ENCODE measurements at places on chromosomes 6 and 20. TPM values are rescaled to one million over a fixed set of nuclear protein-coding genes. Genes with fewer than 3 reads are reported as not detected.

GRCh38 chr20:35326021-35326739, 34.0 kb upstream of the FAM83C start:
- no peak for DNase-seq

DNA sequence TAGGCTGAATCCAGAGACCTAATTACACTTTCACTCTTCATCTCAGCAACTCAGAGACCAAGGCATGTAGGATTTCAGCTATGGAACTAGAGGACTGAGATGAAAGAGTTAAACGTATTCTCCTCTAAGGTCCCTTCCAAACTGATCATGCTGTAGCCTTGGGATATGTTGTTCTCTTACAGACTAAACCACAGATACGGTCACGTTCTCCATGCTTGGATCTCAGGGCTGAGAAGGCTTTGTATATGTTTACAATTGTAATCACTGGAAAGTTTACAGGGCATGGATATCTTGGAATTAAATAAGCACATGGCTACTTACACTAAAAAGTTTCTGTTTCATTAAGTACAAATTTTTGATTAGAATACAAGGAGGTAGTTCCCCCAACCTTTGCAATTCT, 50.1 kb downstream of the PKIB start:
- DNase-seq, result no peak

DNA sequence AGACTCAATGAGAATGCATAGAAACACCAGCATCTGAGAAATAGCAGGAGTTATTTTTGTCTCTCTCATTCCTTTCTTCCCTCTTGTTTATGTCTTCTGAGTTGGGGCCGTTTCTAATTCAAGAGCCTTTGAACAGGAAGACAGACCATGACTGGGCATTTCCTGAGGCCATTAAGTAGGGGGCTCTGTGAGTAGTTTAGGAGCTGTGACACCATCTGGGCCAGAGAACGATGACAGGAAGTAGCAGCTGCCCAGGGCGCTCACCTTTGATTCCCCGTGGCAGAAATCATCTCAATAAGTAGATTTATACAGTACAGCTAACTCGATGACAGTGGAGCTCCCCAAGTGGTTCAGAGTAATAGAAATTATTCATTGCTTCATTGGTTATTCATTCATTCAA, 298.4 kb upstream of the PLN start:
- DNase-seq, result no peak

DNA sequence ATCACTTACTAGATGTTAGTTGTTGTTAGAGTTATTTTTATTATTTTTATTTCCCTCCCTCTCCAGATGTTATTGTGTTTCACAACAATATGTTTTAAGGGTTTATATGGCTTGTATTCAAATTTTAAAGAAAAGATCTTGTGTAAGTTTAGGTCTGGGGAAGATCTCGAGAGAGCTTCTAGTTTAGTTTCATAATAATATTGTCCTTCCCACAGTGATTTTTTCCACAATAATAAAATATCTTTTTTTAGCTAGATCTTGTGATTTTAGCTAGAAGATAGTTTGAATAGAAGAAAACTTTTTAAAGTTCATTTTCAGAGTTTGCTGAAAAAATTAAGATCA, 55.0 kb downstream of the ADGRG6 start:
- DNase-seq, result no peak

- DNase-seq, result no peak
Observed at GRCh38 chr20:7716286-7716972, 223.8 kb downstream of the HAO1 start.

GRCh38 chr6:82772851-82773717, 292.6 kb downstream of the UBE3D start:
- DNase-seq, result no peak

GRCh38 chr6:75266716-75267291, 17.8 kb downstream of the TMEM30A start:
- no peak for DNase-seq

DNA sequence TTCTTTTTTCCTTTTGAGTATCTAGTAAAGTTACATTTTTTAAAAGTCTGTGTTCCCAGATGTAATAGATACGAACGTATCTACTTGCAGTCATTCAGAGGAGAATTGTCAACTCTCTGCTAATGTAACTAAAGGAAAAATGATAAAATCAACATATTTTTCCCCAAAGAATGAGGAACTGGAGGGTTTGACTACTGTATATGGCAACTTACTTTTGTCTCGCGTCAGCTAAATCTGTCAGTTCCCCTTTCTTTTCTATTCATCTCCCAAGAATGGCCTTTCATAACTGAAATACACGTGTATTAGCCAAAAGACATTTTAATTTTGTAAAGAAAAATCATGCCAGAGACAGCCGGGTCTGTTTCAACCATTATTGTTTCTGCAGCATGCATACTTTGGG, 5.4 kb downstream of the EYA2 start:
- no peak for DNase-seq

- DNase-seq, result no peak
Observed at GRCh38 chr6:49563006-49563886, 12.8 kb downstream of the C6orf141 start.

- no peak for DNase-seq
Observed at GRCh38 chr20:62051144-62051543, 14.5 kb downstream of the TAF4 start.

- DNase-seq, result no peak
Observed at GRCh38 chr20:59295531-59295930, 4.9 kb upstream of the EDN3 start.

DNA sequence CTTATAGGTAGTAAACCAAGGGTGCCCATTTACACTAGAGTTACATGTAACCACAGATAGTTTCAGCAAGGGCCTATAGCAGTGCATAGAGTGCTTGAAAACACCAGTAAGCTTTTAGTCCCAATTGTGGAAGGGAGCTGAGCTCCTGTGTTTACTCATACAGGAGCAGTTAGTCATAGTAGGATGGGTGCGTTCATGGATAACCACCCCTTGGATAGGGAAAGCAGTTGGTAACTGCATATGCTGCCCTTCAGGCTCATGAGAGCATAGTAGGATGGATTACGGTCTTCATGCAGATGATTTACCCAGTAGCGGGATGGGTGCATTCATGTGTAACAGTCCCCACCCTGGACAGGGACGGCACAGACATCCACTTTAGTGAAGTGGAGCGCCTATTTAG, 45.1 kb downstream of the OR2B6 start:
- no peak for DNase-seq

- no peak for DNase-seq
Observed at GRCh38 chr6:97136626-97137358, 146.2 kb downstream of the MMS22L start.

DNA sequence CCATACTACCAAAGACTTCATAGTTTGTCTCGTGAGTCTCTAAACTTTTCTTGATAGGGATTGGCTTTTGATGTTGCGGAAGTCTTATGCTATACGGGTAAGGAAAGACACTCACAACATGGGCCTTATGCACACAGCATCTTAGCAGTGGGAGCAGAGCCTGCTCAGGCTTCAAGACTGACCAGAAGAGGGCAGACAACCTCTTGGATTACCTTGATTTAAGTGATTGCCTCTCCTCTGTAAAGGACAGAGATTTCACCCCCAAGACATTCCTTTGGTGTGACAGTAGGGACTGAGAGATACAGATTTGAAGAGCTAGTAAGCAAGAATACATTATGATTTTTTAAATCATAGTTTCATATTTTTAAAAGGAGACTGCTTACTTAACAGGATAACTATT, 71.0 kb upstream of the SAMD3 start:
- DNase-seq, result no peak

DNA sequence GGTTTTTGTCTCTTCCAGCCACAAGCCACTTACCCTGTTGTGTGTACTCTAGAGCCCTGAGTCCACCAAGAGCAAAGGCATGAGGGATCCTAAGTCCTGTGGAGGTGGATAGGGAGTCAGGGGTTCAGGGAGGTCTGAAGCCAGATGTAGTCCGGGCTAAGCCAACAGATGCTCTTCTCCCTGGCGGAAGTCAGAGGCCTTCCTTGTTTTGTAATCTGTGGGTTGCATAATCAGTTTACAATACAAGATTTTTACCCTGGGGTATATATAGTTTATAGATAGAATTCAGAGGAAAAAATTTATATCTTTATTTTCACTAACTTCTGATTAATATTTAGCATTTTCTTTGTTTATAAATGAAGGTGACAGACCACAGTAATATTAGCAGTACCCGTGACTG, 9.2 kb downstream of the LAMP5 start:
- no peak for DNase-seq

DNA sequence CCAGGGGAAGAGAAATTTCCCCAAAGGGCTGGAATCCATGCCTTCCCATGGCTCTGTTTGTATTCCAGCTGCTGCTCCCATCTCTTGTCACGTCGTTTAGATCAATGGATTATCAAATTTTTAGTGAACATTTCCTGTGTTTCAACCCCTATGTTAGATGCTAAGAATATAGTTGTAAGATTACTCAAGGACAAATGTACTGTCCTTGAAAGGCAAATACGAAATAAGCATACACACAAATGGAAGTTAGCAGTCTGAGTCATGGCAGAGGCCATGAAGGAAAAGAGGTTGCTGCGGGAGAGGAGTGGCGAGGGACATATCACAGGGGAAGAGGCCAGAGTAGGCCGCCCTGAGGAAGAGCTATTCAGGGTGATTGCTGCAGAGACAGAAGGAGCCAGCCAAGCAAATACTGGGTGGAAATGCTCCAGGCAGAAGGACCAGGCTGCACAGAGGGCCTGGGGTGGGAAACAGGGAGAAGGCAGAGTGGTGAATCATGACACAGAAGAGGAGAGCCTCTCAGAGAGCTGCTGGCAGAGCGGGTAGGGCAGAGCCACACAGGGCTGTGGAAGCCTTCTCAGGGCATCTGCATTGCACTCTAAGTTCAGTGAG, 219.2 kb upstream of the LRFN2 start:
- no peak for DNase-seq

- DNase-seq, result no peak
Observed at GRCh38 chr6:107985701-107986100, 27.7 kb upstream of the SEC63 start.

DNA sequence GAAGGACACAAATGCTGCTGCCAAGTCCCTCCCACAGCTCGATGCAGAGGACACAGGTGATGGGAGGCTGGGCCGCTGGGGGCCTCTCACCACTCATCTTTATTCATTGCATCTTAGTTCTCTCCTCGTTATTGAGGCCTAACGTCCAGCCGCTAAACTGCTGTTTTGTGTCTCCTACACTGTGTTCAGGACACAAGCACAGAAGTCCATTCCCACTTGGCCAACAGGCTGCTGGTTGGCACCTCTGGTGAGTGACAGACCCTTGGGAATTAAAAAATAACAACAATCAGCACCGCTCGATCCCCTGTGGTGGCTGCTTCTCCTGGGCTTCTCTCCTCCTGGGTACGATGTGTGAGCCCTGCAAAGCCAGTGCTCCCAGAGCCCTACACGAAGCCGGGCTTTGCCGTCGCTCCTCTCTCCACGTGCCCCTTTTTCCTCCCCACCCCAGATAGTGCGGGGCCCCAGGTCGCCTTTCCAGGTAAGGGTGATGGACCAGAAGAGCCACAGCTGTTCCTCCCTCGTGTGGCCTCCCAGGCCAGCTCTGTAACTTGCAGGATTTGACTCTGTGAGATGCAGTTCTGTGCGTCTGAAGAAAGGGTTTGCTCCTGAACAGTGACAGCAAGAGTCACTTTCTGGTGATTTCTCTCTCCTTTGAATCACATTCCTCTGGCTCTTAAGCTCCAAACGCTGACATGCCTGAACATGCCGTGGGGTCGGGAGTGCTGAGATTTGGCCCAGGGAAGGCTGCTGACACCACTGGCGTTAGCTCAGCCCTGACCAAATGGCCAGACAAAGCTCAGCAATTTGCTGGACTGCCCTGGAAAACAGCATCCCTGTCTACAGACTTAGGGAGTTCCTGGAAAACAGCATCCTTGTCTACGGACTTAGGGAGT, 59.3 kb downstream of the DLL1 start:
- DNase-seq, result no peak

DNA sequence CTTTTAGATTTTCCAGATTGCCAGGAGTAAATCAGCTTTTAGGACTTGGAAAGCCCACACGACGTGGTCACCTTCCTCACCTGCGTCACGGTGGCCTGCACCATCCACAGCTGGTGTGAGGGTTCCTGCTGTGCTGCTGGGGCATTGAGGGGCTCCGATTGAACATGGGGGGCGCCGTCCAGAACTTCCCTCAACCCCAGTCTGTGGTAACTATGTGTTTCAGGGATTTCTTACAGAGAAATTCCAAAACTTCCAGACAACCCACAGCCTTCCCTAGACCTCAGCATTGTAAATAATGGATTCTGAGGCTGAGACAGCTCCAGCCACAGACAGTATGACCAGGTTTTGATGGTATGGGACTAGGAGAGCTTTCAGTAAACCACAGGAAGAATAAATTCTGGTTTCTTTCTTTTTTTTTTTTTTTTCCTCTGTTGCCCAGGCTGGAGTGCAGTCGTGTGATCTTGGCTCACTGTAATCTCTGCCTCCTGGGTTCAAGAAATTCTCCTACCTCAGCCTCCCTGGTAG, 46.7 kb upstream of the IRF4 start:
- DNase-seq, result no peak

DNA sequence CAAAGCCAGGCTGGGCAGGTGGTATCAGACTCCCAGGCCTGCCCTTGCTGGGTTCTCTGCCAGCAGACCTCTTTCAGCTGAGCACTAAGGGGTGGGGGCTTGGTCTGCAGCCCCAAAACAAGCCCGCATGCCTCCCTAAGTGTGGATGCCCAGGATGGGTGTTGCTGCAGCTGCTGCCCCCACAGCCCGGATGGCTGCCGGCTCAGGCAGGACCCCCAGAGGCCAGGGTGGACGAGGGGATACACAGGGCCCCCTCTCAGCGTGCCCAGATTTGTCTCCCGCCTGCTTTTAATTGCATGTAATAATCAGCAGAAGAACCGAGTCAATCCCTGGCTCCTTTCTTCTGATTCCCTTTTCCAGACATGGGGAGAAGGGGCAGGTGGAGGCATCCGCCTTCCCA, 60.8 kb downstream of the VEGFA start:
- no peak for DNase-seq

GRCh38 chr6:19879663-19880062, 42.5 kb downstream of the ID4 start:
- DNase-seq, result no peak

DNA sequence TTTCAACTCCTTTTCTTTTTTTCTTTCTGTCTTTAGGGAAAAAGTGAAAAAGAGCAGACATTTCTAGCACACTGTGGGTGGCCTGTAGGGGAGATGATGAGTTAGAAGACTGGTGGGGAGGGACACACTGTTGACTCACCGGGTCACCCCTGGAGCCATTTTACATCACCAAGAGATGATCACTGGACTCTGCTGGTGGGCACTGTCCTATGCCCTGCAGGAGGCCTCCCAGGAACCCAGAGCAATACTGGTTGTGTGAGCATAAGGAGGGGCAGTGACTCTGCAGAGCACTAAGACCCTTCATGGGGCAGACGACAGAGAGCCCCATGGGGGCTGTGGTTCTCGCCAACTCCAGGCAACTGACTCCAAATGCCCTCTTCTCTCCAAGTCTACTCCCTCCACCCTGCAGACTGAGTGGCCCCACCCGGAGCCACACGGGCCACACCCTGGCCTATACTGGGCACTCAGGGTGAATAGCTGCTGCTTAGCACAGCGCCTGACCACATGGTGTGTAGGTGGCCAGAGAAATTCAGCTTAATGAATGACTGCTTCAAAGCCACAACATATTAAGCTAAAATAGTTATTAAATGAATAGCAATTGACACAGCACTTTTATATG, 177.5 kb downstream of the CDC5L start:
- no peak for DNase-seq

The ULBP2 gene
- 5.0 TPM for total RNA-seq

The IYD gene
- total RNA-seq, result not detected

The FOXA2 gene
- not detected for total RNA-seq

The MICB gene
- 0.23 TPM for total RNA-seq

The GSTA3 gene
- not detected for total RNA-seq

The LHFPL5 gene
- not detected for total RNA-seq

The WFDC5 gene
- total RNA-seq, result 6.0 TPM

The CEP162 gene
- 2.9 TPM for total RNA-seq

The LCA5 gene
- total RNA-seq, result 1.2 TPM

All from esophagus squamous epithelium (tissue), 5 donors.